ENCODE measurements at places on chromosomes 1 and 21. TPM values are rescaled to one million over a fixed set of nuclear protein-coding genes. Genes with fewer than 3 reads are reported as not detected.

The RSPO1 gene
- not detected for polyA plus RNA-seq

The PITHD1 gene
- polyA plus RNA-seq = 39.4 TPM

The LCA5L gene
- 2.4 TPM for polyA plus RNA-seq

The GPR153 gene
- 0.84 TPM for polyA plus RNA-seq

The FMO4 gene
- polyA plus RNA-seq = 1.4 TPM

The RPL11 gene
- polyA plus RNA-seq = 444 TPM

The TMEM51 gene
- 0.62 TPM for polyA plus RNA-seq

The MMEL1 gene
- polyA plus RNA-seq = not detected

The HES3 gene
- not detected for polyA plus RNA-seq

The LEFTY2 gene
- polyA plus RNA-seq = not detected

The SLC37A1 gene
- polyA plus RNA-seq = 0.23 TPM

The IL19 gene
- polyA plus RNA-seq = not detected

The TMCC2 gene
- 0.39 TPM for polyA plus RNA-seq

The CD5L gene
- polyA plus RNA-seq = not detected

The SDC3 gene
- 6.6 TPM for polyA plus RNA-seq

The RAB7B gene
- 7.7 TPM for polyA plus RNA-seq

DNA sequence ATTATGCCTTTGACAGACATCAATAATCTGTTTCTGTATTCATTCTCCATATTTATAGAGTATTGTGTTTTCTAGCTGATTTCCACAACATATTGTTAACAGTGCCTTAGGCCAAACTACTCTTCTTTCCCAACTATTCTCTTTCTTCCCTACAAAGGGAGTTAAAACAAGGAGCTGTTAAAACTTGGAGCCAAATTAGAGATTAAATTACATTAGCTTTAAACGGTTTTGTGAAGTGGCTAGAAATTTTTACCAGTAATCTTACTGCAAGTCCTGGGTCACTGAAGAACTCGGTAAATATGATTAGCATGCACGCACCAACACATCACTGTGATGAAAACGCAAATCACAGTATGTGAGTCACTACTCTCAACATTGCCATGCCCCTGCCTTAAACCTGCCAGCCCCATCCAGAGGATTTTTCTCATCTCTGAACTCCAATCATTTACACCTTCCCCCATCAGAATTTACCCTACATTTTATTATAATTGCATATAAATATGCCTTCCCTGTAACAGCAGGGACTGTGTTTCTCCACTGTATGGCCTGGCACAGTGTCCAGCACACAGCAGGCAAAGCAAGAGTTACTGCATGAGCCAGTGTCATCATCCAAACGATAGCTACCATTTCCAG, 1.5 kb upstream of the PRDX6 start:
- peak; percentile 88 for DNase-seq

DNA sequence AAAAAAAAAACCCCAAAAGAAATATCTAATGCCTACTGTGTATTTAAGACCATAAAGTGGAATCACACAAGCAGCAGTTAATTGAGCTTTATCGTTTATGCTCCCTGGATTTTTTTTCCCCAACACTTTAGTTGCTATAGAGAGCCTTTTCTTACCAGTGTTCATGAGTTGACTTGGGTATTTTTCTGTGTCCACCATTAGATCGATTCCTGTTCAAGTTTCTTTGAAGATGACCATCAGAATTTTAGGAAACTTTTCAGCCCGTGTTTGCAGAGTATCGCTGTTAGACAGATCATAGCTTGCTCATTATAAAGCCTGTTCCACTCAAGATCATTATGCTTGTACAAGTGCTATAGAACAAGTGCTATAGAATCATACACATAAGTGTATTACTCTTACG, 1.5 kb downstream of the RALGPS2 start:
- DNase-seq = no peak

GRCh38 chr1:41500781-41501518, 16.5 kb upstream of the EDN2 start:
- DNase-seq = no peak

GRCh38 chr1:84780000-84780716, 89.9 kb upstream of the SSX2IP start:
- peak; percentile 81 for DNase-seq

DNA sequence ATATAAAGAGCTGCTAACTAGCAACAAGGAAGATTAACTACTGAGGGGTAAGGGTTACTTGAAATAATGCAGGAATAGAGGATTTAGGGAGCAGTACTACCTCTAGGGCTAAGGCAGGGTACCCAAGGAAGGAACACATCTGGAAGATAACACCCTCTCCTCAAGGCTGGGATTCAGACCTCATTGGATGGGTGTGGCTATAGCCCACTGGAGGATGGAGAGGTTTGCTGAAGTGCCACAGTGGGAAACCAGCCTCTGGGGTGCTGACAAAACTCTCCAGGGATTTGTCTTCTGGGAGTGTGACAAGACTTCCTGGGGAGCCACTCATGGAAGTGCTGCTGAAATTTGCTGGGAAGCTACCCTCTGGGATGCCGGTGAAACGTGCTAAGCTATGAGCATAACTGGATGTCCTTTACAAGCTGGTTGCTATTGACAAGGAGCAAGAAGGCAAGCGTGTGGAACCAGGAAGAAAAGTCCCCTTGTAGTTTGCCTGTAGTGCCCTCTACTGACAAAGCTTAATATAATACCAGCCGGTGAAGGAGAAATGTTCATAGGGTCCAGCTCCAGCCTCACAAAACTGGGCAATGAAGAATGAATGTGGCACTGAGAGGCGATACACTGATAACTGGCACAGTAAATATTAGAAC, 122.8 kb upstream of the USP24 start:
- DNase-seq = peak; percentile 74

- no peak for DNase-seq
These were observed 39.6 kb downstream of the PTPRF start for GRCh38 chr1:43570277-43570676.

DNA sequence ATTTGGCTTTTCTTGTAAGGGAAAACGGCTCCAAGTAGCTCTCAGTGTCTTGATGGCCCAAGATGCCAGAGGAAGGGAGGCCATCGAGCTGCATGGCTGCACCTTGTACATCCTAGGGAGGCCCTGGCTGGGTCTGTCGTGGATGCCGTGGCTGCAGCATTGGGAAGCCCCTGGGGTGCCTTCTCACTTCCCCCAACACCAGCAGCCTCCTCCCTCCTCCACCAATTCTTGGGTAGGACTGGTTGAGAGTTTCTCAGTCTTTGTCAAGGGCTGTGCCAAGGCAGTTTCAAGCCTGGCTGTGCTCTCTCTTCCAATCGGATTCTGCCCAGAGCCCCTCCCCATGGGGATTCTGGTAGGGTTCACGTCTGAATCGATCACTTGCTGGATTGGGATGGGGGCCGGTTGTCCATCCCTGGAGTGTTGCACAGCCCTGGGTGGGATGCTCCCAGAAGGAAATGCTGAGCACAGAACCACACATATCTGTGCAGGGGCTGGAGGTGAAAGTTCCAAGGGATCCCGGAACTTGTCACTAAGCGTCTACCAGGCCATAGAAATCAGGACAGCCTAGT, 14.0 kb upstream of the SPSB1 start:
- DNase-seq = no peak

GRCh38 chr1:93613898-93614297, 67.7 kb downstream of the BCAR3 start:
- DNase-seq = peak; percentile 78

DNA sequence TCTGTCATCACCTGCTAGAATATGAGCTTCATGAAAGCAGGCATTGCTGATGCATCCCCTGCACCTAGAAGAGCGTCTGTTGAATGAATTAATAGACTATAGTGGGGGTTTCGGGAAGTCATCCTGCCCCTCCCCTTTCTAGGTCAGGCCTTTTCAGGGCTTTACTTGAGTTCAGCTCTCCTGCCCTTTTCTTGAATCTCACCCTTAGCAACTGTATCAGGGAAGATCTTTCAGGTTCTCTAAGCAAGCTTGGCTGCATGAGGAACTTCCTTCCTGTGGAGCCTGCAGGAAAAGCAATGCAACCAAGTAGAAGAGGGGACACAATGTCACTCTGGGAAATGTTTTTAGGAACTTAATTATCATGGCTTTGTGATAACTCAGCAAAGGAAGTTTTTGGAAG, 27.2 kb upstream of the KIAA0040 start:
- no peak for DNase-seq

GRCh38 chr1:29514361-29515169, 278.2 kb downstream of the PTPRU start:
- no peak for DNase-seq

GRCh38 chr1:211637066-211637465, 38.4 kb downstream of the NEK2 start:
- no peak for DNase-seq

GRCh38 chr1:63595435-63595834, 2.2 kb downstream of the PGM1 start:
- DNase-seq = no peak

DNA sequence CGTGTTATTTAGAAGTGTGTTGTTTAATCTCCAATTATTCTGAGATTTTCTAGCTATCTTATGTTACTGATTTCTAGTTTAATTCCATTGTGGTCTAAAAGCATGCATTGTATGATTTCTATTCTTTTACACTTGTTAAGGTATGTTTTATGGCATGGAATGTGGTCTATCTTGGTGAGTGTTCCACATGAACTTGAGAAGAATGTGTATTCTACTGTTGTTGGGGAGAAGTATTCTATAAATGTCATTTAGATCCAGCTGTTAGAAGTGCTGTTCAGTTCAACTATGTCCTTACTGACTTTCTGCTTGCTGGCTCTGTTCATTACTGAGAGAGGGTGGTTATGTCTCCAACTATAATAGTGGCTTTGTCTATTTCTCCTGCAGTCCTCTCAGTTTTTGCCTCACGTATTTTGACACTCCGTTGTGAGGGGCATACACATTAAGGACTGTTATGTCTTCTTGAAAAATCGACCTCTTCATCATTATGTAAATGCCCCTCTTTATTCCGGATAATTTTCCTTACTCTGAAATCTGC, 12.0 kb upstream of the PLA2G5 start:
- DNase-seq = no peak

DNA sequence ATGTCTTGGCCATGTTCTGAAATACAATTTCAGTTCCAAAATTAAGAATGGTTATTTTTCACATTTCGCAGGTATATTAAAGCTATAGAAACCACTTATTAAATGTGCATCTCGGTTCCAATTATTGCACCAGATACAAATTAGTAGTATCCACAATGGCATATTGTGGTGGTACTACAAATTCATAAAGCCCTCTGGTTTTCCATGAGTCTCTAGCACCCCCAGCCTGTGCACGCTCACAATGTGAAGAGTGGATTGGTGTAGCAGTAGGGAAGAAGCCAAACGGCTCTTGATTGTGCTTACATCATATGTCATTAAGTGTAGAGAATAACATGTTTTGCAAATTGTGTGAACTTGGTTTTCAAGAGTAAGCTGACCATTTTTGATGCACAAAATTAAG, 1.9 kb upstream of the BRINP3 start:
- no peak for DNase-seq

DNA sequence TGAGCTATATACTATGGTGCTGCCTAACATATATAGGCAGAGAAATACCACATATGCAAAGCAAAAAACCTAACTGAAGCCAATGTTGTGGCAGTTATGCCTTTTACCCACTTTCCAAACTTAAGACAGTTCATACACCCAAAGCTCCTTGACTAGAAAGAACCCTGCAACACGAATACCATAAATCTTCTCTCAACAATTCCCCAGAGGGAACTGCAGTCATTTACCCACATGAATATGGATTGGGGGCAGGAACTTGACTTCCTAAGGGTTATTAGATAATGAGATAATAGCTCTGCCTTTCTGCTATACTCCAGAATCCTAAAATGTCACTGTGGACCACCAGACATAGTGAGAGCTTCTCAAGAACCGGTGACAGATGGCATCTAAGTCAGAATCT, 2.9 kb upstream of the ASPM start:
- no peak for DNase-seq

DNA sequence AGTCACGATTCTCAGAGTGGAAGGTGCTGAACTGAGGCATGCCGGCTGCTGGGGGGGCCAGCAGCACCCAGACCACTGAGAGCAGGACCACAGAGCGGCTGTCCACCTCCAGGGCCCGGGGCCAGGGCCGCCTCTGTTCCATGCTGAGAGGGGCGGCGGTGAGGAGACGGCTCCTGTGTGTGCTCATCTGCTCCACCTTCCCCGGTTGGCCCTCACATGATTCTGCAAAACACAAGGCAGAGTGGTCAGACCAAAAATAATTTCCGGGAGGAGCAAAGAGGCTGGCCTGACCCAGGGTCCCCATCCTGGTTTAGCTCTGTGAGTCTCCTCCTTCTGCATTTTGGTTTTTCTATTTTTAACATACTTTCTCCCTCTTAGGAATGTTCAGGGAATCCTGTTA, 26.4 kb downstream of the PLXNA2 start:
- DNase-seq = no peak

GRCh38 chr1:235953801-235954200, 87.1 kb upstream of the LYST start:
- peak; percentile 83 for DNase-seq

- DNase-seq = peak; percentile 88
These were observed 42.9 kb downstream of the UMODL1 start for GRCh38 chr21:42113926-42114409.

GRCh38 chr1:17365293-17365692, 6.7 kb upstream of the PADI6 start:
- no peak for DNase-seq

GRCh38 chr1:155013632-155014031, 11.0 kb downstream of the ZBTB7B start:
- DNase-seq = no peak

GRCh38 chr1:87089823-87090222, 175.4 kb downstream of the HS2ST1 start:
- no peak for DNase-seq

- DNase-seq = no peak
These were observed 29.3 kb downstream of the COP1 start for GRCh38 chr1:176177764-176178163.

- DNase-seq = peak; percentile 71
These were observed 28.1 kb upstream of the AK4 start for GRCh38 chr1:65119951-65120350.

DNA sequence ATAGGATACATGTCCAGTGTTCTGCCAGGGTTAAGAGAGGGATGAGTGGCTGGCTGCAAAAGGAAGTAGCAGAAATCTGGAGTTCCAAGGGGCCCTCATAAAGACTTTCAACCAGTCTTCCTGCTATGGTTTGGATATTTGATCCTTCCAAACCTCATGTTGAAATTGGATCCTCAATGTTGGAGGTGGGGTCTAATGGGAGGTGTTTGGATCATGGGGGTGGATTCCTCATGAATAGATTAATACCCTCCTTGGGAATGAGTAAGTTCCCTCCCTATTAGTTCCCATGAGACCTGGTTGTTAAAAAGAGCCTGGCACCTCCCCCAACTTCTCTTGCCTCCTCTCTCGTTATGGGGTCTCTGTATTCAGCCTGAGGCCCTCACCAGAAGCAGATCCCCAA, 10.1 kb upstream of the GNG12 start:
- no peak for DNase-seq

- DNase-seq = no peak
These were observed 60.3 kb downstream of the PGBD5 start for GRCh38 chr1:230365723-230366307.

DNA sequence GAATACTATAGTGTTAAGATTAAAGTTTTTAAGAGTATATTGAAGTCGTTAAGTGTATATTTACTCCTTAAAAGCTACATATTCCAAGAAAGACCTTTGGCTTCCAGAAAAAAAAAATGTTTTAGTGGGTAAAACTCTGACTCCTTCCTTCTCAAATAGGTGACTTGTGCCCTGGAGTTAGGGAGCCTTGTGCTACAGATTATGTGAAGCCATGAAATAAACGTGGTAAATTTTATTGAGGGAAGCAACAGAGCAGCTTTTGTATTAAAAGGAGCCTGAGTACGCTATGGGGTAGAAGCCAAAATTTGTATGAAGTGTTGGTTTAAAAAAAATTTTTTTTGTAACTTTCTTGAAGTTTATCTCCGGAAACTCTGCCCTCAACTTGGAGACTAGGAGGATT, 994 bp downstream of the RO60 start:
- DNase-seq = peak; percentile 42

- DNase-seq = no peak
These were observed 113.0 kb downstream of the PRDM16 start for GRCh38 chr1:3181956-3182355.
